ENCODE measurements at places on chromosomes 7 and 10. TPM values are rescaled to one million over a fixed set of nuclear protein-coding genes. Genes with fewer than 3 reads are reported as not detected.

Gene SGMS1
- total RNA-seq: 39.4 TPM

Gene SLK
- 73.8 TPM for total RNA-seq

DNA sequence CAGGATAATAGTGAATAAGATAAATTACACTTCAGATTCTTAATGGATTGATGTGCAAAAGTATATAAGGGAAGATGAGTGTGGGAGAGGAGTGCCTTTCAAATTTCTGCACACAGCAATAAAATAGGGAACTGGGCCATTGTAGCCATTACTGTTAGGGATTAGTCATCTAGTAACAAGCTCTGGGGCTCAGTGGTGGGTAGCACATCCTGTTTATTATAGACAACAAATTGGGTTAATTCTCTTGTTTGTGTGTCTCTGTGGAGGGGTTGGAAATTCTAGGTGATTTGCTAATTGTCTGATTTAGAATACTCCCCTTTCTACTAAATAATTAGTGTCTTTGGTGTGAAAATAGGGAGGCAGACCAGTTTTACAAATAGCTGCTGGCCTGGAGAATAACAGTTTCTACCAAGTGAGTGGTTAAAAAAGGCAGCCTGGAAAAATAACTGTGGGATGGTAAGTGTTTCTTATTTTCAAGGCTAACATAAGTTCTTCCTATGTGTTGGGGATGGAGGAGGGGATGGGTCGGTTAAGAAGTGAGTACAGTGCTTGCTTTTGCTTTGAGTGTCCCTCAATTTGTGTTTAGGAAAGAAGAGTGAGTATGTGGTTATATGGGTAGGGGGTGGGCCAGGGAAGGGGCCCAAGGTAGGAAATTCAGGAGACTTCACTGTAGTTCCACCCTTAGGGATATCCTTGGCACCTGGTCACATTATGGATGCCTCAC is 43.3 kb upstream of the TMEM248 start:
- DNase-seq: no peak

DNA sequence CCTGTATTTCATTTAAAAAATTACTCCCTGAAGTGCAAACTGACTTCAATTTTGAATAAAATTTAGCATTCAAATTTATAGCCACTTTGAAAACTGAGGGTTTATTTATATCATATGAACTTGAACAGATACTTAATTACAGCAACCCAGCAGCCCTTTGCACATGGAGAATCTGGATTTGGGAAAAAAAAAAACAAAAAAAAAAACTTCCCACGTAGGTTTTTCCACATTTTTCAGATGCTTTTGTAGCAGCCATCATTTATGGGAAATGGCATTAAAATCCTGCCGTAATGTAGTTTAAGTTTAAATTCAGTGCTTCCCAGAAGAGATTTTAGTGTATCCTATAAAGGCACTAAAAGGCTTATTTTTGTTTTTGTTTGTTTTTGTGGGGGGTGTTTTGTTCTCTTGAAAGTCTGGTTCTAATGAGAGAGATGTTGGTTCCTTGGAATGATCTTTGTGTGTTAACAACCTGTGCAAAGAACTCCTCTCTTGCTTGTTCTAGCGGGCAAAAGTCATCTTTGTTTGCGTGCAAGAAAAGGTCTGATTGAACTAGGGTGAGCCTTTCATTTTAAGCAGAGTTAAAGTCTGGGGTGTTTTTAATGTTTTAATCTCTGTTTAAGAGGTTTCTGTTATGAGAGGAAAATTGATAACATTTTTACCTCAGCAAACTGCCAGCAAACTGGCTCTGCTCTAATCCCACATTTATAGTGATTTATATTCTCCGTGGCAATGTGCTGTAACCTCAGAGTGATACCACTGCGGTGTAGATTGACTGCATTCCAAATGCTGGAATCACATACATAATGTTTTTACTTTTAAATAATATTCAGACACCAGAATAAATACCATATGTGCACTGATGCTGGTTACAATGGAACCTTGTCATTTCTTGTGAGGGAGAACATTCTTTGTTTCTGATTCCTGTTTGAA is 105.5 kb downstream of the WNT2 start:
- DNase-seq: no peak

GRCh38 chr10:124576526-124577420 is 115.2 kb downstream of the LHPP start:
- no peak for DNase-seq

- DNase-seq: no peak
These were observed 153.5 kb upstream of the TMEM72 start for GRCh38 chr10:44757551-44758205.

GRCh38 chr7:28434510-28434909 is 22.2 kb downstream of the CREB5 start:
- DNase-seq: no peak

GRCh38 chr7:144730224-144730623 is 105.6 kb downstream of the TPK1 start:
- DNase-seq: no peak
